Esophagus muscularis mucosa (tissue), 4 donors: ENCODE measurements at places on chromosomes 3 and 15.
A peak's percentile ranks its signal among the peaks of the same experiment; 100 is the strongest.

DNA sequence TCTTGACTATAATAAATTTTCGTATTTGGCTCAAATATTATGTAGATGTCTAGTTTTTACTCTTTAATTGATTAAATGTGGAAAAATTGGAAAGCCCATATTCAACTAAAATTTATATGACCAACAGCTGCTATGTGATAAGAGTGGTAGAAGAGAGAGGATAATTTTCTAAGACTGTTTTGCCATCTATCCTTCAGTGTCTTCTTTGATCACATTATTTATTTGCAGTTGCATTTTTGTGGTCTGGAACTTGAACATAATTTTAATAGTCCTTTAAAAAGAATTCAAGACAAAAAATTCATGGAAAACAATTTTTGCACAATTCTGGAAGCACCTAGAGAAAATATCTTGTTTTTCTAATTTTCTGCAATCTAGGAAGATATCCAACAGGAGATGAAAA is 213.3 kb upstream of the THBS1 start:
- H3K27me3 ChIP-seq: no peaks in the 10 kb centered on the region
- no peaks in the 10 kb centered on the region for H3K4me1 ChIP-seq
- no peak overlapping the region for H3K27ac ChIP-seq
- H3K36me3 ChIP-seq: no peaks in the 10 kb centered on the region
- DNase-seq: no peak
- no peak overlapping the region for H3K4me3 ChIP-seq

GRCh38 chr15:68391121-68391520 is 40.8 kb downstream of the ITGA11 start:
- H3K4me3 ChIP-seq: no peak overlapping the region
- no peak overlapping the region for H3K27ac ChIP-seq
- peak; percentile 37 for DNase-seq
- H3K4me1 ChIP-seq: no peaks in the 10 kb centered on the region

DNA sequence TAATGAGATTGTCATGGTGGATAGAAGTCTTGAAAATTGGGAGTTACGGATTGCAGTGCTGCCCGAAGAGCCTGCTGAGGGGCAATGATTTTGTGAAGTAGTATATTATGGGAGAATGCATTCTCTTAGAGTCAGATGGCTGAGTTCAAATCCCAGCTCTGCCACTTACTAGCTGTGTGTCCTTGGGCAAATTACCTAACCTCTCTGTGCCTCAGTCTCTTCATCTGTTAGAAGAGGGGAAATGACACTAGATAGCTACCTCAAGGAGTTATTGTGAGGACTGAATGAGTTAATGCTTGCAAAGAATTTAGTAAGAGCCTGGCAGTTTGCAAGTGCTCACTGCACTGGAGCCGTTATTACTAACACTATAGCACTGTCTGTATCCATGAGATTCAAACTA is 15.4 kb downstream of the FGD5 start:
- H3K27ac ChIP-seq: no peak overlapping the region
- H3K4me1 ChIP-seq: peaks cover 36% of the 10 kb centered on the region
- H3K4me3 ChIP-seq: no peak overlapping the region
- no peaks in the 10 kb centered on the region for H3K36me3 ChIP-seq
- no peak for DNase-seq

DNA sequence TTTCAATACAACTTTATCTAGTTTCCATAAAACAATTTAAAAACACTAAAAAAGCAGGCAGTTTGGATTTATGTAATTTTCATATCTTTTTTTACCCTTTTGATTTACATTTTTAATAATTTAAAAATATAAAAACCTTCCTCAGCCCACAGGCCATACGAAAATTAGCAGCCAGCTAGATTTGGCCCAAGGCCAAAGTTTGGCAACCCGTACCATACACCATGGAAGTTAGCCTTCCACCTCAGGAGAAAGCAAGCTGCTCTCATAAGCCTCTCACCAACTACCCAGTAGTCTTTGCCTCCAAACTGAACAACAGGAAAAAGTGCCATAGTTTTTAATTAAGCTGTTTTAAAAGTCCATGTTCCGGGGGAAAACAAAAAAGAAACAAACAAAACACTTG is 107.3 kb upstream of the TRIM42 start:
- DNase-seq: no peak
- no peak overlapping the region for H3K27ac ChIP-seq
- no peaks in the 10 kb centered on the region for H3K36me3 ChIP-seq
- H3K4me1 ChIP-seq: peaks cover 3% of the 10 kb centered on the region
- H3K4me3 ChIP-seq: no peak overlapping the region

DNA sequence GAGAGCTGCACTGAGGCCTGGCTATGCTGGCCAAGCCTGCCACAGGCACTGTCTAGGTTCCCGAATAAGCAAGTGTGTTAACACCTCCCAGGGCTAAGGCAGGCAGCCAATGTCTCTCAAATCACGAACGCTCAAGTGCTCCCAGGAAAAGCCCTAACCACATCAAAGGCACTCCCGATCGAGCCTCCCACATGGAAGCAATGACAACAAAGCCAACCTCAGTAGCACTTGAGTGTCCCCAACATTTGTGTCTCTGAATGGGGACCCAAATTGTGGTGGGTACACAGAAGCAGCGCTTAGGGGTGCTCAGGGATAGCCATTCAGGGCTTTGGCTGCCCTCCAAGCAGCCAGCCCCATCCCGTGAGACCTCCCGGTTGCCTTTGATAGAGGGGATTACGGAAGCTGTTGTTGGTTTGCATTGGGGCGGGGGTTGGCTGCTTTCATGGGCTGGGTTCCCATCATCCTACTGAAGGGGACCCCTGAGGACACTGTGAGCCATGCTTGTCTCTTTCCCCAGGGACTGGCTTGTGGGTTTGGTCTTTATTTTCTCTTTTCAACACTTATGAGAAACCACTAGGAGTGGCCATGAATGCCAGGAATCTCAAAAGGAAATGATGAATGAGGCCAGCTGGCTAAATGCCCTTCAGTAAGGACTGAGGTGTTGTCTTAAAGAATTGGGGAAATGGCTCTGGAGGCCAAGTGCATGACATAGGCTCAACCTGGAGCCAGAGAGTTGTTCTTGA is 234.1 kb upstream of the FEZF2 start:
- no peaks in the 10 kb centered on the region for H3K27me3 ChIP-seq
- no peak overlapping the region for H3K4me3 ChIP-seq
- no peak overlapping the region for H3K27ac ChIP-seq

- no peaks in the 10 kb centered on the region for H3K27me3 ChIP-seq
- H3K4me3 ChIP-seq: no peak overlapping the region
- no peak overlapping the region for H3K27ac ChIP-seq
- no peak for DNase-seq
- H3K36me3 ChIP-seq: no peaks in the 10 kb centered on the region
Observed at GRCh38 chr3:187858041-187858440, 112.8 kb upstream of the BCL6 start.
